ENCODE measurements at places on chromosomes 12 and 14.
A peak's percentile ranks its signal among the peaks of the same experiment; 100 is the strongest.

GRCh38 chr12:77401770-77402081 lies 336.4 kb upstream of the E2F7 start:
- DNase-seq: no peak

GRCh38 chr14:45261209-45261608 lies 8.2 kb upstream of the MIS18BP1 start:
- no peak for DNase-seq

GRCh38 chr12:40439771-40440492 lies 215.1 kb downstream of the LRRK2 start:
- no peak for DNase-seq

- DNase-seq: no peak
These were observed 84.0 kb downstream of the PTPN21 start for GRCh38 chr14:88470542-88471440.

GRCh38 chr12:52798003-52798670 lies 2.2 kb upstream of the KRT3 start:
- peak; percentile 73 for DNase-seq

- DNase-seq: no peak
These were observed 66.7 kb upstream of the PTCSC3 start for GRCh38 chr14:36243183-36243582.

DNA sequence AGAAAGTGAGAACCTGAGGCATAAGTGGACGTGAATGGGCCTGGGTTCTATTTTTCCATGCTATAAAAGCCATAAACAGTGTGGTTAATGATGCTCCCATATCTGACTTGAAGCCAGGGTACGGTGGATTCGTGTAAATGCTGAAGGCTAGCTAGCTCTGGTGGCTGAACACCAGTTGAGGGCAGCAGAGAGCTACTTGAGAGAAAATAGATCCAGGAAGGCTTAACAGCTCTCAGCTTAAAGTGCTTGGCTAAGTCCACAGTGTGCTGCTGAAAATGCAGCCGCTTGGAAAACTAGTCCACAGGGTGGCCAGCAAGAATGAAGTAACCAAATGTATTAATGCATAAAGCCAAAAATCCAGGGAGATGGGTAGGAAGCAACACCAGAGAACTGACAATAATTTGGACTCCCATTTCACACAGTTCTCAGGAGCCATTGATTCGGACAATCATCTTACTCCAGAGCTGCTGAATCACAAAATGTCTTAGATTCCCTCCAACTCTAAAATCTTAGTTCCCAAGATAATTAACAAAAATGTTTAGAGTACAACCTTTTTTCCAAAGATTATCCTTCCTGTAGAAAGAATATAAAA lies 15.0 kb upstream of the FOXG1 start:
- peak; percentile 65 for DNase-seq

- no peak for DNase-seq
These were observed 3.5 kb downstream of the RDH5 start for GRCh38 chr12:55723516-55724225.

DNA sequence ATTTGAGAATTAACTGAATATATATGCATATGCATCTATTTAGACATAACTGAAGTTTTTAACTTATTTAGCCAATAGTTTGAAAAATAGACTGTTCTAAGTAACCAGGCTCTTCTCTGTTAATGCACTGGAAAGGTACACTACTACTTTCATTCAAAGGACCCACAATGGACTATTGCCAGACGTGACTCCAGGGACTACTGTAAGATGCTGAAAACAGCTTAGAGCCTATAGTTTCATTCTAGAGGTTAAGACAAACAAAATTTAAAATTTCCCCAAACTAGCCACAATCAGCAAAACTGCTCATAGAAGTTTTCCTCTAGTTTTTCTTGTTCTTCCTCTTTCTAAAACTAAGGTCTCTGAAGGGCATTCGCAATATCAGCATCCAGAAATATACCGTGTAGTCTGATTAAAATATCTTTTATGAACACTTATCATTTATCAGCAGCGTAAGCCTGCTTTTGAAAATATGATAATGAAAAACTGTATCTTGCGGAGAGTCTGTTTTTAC lies 10.4 kb downstream of the APPL2 start:
- no peak for DNase-seq

GRCh38 chr12:43571885-43572284 lies 19.9 kb upstream of the ADAMTS20 start:
- DNase-seq: no peak

- DNase-seq: peak; percentile 78
These were observed 48.6 kb downstream of the AP5M1 start for GRCh38 chr14:57317248-57317833.

DNA sequence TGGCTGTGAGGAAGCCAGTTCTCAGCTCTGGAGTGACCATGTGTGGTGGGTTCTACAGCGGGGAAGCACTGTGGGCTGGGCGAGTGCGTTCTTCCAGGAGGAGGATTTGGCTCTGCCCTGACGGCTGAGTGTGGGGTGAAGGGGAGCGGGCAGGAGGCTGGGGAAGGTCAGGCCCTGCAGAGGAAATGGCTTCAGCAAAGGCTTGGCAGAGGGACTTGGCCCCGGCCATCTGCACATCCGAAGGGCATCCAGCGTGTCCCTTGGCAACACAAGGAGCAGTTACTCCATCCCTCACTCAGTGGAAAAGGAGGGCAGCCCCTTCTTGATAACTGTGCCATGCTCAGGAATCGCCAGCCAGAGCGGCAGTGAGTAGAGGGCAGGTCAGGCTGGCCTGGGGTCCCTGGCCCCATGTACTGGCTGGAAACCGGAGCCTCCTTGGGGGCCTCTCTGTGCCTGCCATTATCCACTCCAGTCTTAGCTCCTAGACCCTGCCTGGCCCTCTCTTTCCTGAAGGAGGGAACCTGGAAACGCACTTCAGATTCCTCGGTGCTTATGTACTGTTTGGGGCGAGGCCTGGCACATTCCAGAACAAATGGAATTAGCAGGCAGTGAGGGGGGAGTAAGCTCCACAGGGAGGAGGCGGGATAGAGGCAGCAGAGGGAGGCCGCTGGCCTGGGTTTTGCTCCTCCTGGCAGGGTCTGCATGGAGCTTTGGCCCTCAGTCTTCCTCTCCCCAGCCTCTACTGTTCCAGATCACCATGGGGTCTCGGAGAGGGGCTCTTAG lies 133.6 kb upstream of the NCOR2 start:
- DNase-seq: peak; percentile 90

DNA sequence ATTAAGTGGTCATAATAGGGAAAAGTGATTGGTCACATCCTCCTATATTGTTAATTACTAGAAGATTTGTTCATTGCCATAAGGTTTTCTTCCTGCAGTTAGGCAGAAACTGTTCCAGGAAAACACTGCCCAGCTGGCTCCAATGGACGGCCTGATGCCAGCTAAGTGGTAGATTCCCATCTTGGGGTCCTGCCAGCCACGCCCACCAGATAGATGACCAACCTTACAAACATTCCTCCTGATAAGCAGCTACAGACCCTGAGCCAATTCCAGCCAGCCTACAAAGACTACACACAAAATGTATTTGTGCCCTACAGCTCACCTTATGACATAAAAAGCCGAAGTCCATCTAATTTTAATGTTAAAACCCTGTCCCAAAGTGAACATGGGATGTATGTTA lies 685.9 kb upstream of the USP15 start:
- no peak for DNase-seq

DNA sequence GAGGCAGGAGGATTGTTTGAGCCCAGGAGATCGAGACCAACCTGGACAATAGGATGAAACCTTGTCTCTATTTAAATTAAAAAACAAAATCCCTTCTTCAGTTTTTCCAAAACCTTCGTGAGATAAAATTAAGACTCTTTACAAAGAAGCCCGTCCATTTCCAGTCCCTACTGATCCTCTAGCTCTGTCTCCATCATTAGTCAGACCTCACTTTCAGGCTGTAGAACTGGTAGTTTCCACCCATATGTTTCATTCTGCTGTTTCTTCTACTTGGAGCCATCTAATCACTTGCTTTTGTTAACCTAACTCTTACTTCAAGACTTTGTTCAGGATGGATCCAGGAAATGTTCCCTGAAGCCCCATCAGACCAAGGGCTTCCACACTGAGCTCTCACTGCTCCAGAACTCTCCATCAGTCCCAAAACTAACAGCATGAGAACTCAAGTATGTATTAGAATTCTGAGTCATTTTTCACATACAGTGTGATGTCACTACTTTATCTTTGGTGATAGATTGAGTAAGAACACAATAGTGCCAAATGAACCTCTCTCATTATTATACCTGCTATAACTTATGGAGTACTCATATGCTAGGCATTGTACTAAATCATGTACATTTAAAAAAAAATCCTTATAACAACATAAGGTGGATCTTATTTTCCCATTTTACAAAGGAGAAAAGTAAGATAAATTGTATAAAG lies 90.8 kb downstream of the PRICKLE1 start:
- DNase-seq: no peak

- peak; percentile 79 for DNase-seq
These were observed 26.9 kb downstream of the DAAM1 start for GRCh38 chr14:59215322-59215721.

DNA sequence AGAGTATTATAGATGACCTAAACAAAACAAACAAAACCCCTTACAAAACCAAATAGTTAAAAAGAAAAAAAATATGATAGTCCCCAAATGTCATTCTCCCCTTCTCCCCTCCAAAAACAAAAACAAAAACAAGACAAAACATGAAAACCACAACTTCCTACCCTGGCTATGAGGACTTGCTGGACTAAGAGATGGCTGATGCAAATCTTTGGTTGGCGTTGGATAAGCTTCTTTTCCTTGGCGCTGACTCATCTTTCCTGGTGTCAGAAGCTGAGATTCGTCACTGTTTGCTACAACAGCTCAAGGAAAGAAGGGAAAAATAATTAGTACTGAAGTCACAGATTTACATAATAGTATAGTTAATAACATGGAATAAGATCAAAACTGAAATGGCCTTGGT lies 102.5 kb upstream of the BBS10 start:
- peak; percentile 64 for DNase-seq

DNA sequence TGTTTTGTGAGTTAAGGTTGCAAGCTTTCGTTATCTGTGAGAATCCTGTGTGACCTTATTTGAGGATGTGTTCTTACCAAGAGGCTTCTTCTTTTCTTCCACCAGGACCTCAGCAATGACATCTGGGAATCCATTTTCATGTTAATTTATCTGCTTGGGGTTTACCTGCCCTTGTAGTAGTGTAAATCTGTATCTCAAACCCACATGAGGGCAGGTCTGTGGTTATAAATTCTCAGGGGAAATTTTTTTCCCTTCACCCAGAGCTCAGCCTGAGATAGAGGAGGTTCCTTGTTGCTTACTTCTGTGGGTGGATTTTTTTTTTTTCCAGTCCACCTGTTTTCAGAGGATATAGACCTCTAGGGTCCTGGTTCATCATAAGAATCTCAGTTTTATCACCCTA lies 70.8 kb downstream of the AKAP6 start:
- DNase-seq: no peak

GRCh38 chr12:9052610-9053009 lies 63.1 kb downstream of the A2M start:
- no peak for DNase-seq

DNA sequence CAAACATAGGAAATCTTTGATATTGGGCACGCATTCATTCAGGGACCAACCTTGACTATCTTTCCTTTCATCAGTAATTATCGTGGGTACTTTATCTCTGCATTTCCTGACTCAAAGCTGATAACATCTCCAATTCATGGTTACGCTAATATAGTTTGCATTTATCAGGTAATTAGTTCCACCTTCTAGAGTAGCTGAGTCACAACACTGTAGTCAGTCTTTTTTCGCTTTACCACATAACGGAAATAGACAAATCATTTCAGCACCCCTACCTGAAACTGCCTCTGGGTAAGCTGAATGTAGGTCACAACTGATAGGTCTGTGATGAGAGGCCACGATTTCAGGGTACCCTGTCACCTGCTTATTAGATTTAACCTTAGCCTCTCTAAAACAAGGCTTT lies 36.7 kb upstream of the IL22 start:
- no peak for DNase-seq

DNA sequence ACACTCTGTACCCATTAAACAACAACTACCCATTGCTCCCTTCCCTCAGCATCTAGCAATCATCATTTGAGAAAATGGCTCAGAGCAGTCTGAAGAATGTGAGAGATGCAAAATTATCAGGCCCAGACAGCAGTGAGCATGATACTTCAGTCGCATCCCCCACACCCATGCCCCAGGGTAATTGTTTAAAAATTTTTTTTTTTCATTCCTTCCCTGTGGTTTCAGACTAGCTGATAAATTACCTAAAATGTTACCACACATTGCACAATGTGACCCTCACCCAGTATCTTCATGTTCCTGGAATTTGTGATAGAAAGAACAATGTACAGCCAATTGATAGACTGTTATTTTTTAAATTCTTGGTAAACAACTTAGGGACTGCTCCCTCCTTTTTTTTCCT lies 11.3 kb upstream of the USP15 start:
- DNase-seq: peak; percentile 8

- DNase-seq: peak; percentile 73
These were observed 119.8 kb upstream of the CPM start for GRCh38 chr12:69052613-69053408.

- DNase-seq: peak; percentile 35
These were observed 77.9 kb downstream of the SPRING1 start for GRCh38 chr12:116659771-116660481.

GRCh38 chr12:41234692-41235091 lies 46.6 kb downstream of the PDZRN4 start:
- DNase-seq: no peak

- DNase-seq: peak; percentile 75
These were observed 23.6 kb upstream of the USP44 start for GRCh38 chr12:95574799-95575452.

DNA sequence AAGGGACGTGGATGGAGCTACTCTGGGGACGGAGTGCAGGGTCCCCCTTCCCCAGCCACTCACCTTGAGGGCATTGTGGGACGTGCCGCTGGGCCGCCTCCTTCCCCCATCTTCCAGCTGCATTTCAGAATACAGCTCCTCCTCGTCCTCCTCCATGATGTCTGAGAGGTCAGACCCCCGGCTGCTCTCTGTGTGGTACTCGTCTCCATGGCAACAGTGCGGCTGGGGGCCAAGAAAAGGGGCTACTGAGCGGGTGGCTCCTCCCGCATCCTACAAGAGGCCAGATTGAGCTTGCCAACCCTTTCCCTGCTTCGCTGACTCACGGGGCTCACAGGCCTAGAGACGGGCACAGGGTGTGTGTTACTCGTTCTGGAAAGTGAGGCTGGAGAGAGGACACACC lies 90.4 kb downstream of the PIWIL1 start:
- DNase-seq: no peak

DNA sequence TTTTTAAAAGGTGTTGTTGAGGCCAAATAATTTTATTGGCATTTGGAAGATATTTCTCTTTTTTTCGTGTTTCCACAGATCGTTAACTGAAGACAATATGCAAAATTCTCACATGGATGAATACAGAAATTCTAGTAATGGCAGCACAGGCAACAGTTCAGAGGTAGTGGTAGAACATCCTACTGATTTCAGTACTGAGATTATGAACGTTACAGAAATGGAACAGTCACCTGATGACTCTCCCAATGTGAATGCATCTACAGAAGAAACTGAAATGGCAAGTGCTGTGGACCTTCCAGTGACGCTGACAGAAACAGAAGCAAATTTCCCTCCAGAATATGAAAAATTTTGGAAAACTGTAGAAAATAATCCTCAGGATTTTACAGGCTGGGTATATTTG lies 11.2 kb downstream of the PRPF39 start:
- DNase-seq: no peak

GRCh38 chr12:55733021-55733555 lies 4.3 kb upstream of the CD63 start:
- no peak for DNase-seq

- DNase-seq: peak; percentile 89
These were observed 90.6 kb downstream of the PAPOLA start for GRCh38 chr14:96592591-96593386.

Measured in GM03348 (cell line).